Calu3 (cell line): ENCODE measurements at places on chromosomes 6 and 20.

DNA sequence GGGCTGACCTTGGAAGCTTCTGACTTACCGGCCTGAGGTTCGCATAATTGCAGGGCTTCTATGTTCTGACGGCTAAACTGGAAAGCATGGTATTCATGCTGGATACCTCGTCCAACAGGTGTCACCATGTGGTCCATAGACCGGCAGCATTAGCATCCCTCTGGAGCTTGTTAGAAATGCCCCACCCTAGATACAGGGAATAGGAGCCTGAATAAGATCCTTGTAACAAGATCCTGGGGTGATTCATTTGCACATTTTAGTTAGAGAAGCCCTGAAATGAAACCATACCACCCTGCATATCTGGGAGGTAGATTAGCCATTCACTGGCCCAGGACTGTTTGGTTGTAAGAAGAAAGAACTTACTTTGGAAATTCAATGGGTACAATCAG is 77.7 kb downstream of the TMEM170B start:
- DNase-seq, result no peak

- peak; percentile 58 for DNase-seq
Measured at GRCh38 chr6:52125139-52125538, 37.7 kb upstream of the PKHD1 start.

DNA sequence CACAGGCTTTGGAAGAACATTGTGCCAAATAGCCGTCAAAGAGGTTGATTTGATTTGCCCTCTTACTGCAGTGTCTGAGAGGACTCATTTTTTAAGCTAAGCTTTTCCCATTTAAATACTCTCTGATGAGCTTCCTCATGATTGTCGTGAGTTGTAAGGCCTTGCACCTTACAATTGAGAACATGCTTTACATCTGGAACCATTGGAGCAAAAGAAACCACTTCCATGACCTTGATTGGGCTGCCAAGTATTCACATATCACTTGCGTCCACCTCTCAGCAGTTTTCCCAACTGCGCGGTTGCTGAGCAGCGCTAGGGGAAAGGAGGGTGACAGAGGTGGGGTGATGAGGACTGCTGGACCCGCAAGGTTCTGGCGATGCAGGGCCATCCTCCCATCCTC is 12.3 kb upstream of the LBP start:
- DNase-seq, result no peak

GRCh38 chr20:19114410-19114809 is 98.0 kb upstream of the SLC24A3 start:
- DNase-seq, result no peak

DNA sequence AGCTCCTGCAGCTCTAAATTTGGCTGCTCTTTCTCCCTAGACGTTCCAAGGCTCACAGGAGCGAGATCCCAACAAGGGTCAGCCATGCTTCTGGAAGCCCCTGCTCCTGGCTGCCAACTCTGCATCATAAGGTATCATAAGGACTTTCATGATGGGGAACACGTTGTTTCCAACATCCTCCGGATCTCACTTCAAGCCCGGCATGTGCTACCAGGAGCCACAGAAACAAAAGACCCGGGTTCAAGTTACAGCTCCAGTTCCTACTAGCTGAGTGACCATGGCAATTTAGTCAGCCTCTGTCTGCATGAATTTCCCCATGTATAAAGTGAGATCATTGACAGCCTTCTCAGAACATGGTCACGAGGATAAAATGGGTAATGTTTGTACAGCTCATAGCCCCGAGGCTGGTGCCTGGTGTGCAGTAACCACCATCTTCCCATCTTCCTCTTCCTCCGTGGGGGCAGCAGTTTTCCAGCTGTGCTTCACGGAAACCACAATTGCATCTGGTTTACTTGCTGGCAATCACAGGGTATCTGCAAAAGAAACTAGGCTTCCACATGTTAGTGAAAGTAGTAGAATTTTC is 209.0 kb upstream of the ECI2 start:
- no peak for DNase-seq

DNA sequence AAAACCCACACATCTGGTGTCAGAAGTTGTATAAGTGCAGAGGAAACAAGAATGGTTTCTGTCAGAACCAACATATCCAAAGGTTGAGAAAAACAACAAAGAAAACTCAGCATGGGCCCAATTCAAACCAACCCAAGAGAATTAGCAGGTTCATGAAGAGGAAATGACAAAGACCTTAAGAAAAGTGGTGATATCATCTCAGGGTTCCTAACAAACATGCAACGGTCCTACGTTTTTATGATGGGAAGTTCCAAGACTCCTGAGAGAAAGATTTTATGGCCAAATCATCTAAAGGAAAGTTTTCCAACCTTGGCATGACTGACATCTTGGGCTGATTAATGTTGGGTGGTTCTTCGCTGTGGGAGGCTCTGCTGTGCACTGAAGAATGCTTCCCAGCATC is 23.0 kb downstream of the TFB1M start:
- no peak for DNase-seq

- DNase-seq, result no peak
Measured at GRCh38 chr6:94894300-94894699, 683.0 kb upstream of the MANEA start.
